Calu3 (cell line): ENCODE measurements at places on chromosomes 1 and 21. TPM values are rescaled to one million over a fixed set of nuclear protein-coding genes. Genes with fewer than 3 reads are reported as not detected.

- H3K4me1 ChIP-seq: peaks cover 5% of the 10 kb centered on the region
- H3K36me3 ChIP-seq: peaks cover 21% of the 10 kb centered on the region
- H3K27me3 ChIP-seq: no peaks in the 10 kb centered on the region
- H3K4me3 ChIP-seq: peak overlapping the region; percentile 93
Measured at GRCh38 chr1:11736746-11737639, 1.1 kb downstream of the AGTRAP start.

NR0B2 gene
- total RNA-seq: 0.32 TPM in 1 of 2 replicates, not detected in the other

TNNT2 gene
- 1.4 and 2.2 TPM in 2 replicates for total RNA-seq

- peaks cover 27% of the 10 kb centered on the region for H3K27me3 ChIP-seq
- no peaks in the 10 kb centered on the region for H3K36me3 ChIP-seq
Measured at GRCh38 chr1:157195521-157196244, 57.5 kb upstream of the ETV3 start.

DNA sequence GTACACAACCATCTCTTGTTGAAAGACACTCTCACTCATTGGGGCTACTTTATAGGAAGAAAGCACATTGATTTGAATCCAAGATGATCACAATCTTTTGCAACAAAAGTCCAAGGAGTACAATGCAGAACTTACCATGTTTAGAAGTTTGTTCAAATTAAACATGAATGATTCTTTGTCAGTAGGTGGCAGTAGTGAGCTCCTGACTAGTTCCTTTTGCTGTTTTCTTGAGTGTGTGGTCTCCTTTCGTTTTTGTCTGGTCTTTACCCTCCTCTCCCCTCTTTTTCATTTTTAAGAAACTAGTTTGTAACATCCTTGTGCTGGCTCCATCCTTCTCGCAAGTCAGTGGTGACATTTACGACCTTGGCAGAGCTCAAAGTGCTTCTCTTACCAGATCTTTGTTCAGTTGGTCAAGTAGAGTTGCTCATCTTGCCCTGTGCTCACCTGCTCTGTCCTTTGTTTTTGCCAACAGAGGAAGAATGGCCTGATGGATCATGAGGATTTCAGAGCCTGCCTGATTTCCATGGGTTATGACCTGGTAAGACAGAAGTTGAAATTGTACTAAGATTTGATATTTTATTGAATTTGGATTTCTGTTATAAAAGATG lies 35.7 kb upstream of the MTR start:
- no peaks in the 10 kb centered on the region for H3K36me3 ChIP-seq
- H3K4me3 ChIP-seq: no peak overlapping the region
- no peak overlapping the region for H3K27ac ChIP-seq

GRCh38 chr1:46026531-46026930 lies 105.9 kb downstream of the PIK3R3 start:
- no peak overlapping the region for H3K27ac ChIP-seq
- no peak for DNase-seq

- peaks cover 10% of the 10 kb centered on the region for H3K36me3 ChIP-seq
- peak; percentile 70 for DNase-seq
- no peak overlapping the region for H3K4me3 ChIP-seq
- no peaks in the 10 kb centered on the region for H3K27me3 ChIP-seq
- H3K27ac ChIP-seq: peak overlapping the region; percentile 85
Measured at GRCh38 chr21:35147439-35147838, 98.3 kb upstream of the RUNX1 start.
